NCI-H2171 treated with DMSO at 0.1 percent for 48 hours (cell line): ENCODE measurements at places on chromosomes 4 and X.

DNA sequence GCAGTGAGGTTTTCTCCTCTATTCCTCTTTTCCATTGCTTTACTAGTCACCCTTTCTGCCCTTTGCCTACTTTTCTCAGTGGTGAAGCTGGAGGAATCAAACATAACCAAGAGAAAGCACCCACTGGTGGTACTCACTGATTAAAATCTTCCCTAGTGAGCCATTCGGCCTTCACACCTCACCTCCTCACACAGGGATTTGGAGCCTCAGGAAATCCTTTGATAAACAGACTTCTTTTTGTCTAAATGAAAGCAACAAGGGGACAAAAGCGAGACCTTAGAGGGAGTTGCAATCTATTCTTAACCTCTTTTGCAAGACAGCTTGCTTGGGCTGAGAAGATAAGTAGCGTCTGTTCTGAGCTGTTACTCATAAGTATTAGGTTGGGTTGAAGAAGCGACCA lies 572.6 kb downstream of the ZNF674 start:
- DNase-seq: no peak

GRCh38 chrX:68950937-68951336 lies 122.1 kb downstream of the EFNB1 start:
- no peak for DNase-seq

DNA sequence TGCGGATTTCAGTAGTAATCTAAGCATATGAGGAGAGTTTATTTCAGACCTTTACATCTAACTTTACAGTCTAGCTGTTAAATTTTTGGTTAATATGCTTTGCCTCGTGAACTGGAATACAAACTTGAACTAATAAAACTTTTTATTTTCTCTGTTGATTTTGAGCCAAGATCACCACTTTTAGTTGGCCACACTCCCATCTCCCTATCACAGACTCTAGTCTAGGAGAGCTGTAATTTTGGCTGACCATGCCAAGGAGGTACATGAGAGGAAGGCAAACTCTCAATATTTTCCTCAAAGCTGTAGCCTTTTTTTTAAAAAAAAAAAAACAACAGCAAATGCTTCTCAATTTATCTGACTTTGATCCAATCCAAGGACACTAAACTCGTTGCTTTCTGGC lies 597.5 kb upstream of the PCDH7 start:
- DNase-seq: no peak

DNA sequence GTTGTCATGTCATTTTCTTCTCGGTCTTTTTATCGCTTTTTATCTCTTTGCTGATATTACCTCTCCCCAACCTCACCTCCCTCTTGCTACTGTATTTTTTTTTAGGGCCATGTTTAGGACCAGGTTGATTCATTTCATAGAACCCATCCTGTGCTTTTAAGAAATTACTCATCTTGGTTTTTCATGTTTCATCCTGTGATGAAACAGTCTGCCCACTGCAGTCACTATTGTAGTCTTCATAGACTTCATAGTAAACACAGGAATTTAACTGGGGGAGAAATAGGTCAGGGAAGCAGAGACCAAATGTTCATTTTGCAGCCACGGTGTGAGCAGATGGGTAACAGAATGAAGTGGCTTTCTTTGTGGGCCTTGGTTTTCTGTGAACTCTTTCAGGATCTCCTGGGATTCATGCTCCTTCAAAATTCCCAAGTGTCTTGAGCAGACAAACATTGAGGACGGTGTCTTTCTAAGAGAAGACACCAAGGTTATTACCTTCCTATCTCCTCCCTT lies 161.8 kb downstream of the NAA11 start:
- DNase-seq: peak; percentile 66

GRCh38 chr4:93834249-93835066 lies 5.9 kb downstream of the ATOH1 start:
- DNase-seq: no peak

DNA sequence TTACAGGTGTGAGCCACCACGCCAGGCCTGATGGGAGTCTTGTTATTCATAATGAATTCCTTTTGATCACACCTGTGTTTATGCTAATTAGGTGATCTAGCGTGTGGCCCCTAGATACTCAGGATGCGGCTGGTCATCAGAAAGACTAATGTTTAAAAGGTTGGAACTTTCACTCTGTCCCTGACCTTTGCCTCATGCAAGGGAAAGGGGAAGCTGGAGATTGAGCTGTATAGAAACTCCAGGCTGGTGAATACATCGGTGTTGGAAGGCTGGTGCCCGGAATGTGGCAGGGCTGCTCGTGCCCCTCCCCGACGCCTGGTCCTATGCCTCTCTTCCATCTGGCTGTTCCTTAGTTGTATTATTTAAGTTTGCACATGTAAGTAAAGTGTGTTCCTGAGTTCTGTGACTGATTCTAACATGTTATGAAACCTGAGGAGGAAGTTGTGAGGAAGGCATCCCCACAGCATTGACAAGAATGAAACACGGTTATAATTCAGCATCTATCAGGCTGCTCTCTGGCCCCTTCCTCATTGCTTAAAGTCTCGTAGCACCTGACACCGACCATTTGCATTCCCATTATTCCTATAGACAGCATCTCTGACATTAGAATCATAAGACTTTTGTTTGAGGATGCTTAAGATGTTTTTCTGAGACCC lies 28.9 kb downstream of the CASP3 start:
- no peak for DNase-seq

DNA sequence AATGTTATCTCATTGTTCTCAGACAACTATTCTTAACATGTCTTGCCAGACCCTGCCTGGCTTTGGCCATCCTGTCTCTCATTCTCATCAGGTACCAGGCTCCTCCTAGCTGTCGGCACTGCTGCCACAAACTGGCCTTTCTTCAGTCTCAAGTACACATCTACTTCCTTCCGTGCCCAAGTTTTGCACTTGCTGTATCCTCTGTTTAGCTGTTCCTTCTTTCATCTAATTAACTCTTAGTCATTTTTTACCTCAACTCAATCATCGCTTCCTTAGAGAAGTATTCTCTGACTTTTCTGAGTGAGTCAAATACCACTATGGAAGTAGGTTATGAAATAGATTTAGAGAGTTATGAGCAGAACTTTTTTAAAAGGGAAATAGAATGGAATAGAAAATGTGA lies 19.7 kb downstream of the CXCL3 start:
- no peak for DNase-seq

DNA sequence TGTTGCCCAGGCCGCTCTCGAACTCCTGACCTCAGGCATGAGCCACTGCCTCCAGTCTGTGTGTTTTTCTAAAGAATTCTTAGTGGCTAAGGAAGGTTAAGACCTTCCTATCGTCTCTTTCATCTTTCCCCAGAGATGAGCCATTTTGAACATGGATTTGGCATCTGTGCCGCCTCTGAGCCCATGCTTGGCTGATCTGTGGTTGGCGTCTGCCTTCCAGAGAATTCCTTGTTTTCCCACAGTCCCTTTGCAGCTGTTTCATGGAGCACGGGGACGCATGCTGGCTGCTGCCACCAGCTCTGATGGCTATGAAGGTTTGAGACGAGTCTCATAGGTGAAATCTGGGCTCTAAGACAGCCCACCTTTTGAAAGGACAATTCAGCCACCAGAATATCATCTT lies 60.4 kb downstream of the SHROOM2 start:
- no peak for DNase-seq

GRCh38 chrX:49930039-49930438 lies 7.6 kb downstream of the CLCN5 start:
- peak; percentile 60 for DNase-seq

GRCh38 chr4:43244688-43245382 lies 352.3 kb downstream of the GRXCR1 start:
- no peak for DNase-seq

DNA sequence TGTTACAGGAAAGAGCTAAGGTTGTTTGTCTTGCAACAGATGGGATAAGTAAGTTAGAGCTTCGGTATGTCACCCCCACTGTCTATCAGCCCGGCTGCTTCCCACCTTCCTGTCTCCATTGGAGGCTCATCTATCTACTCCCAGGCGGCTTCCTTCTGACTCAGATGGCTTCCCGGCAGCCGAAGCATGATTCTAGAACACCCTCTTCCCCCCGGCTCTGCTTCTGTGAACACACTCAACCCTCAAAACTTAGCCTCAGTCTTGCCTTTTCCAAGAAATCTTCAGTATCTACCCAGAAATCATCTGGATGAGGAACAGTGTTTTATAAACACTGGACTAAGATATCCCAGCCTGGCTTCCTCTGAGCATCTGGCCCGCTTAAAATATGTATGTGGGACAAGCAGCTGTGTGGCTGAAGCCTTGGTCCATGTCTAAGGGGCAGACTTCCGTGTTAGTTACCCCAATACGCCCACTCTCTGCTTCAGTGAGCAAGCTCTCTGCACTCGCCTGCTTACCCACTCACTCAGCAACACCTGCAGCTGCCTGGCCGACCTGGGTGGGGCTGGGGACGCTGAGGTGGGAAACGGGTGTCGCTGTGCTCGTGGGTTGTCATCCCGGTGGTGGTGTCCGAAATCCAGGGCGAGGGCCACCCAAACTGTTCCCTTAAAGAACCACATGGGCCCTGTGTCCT lies 12.0 kb upstream of the SLC2A9 start:
- peak; percentile 60 for DNase-seq

GRCh38 chr4:3520276-3520675 lies 11.9 kb downstream of the LRPAP1 start:
- no peak for DNase-seq

DNA sequence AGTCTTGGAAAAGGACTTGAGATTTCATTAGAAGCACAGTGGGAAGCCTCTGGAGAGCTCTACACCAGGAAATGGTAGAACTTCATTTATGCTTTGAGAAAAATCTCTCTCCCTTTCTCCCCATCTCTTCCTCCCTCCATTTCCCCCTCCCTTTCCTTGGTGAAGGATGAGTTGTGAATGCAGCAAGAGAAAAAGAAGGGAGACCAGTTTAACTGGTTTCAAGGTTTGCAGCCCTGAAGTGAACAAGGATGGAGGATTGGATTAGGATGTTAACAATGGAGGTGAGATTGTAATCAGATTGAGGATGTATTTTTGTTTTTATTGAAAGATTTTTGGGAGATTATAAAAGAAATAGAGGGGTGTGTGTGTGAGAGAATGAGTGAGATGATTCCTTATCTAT lies 99.5 kb downstream of the ANK2 start:
- DNase-seq: no peak

DNA sequence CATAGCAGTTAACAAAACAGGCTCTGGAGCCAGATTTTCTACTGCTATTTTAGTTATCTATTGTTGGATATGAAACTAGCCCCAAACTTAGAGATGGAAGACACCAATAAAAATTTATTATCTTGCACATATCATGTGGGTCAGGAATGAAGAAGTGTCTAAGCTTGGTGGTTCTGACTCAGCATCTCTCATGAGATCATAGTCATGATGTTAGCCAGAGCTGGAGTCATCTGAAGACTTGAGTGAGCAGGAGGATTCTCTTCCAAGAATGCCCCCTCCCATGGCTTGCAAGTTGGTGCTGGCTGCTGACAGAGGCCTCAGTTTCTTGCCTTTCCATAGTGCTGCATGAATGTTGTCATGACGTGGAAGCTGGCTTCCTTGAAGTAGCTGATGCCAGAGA lies 68.2 kb upstream of the TAPT1 start:
- no peak for DNase-seq

- DNase-seq: no peak
Measured at GRCh38 chr4:70120323-70120722, 33.7 kb upstream of the PRR27 start.

DNA sequence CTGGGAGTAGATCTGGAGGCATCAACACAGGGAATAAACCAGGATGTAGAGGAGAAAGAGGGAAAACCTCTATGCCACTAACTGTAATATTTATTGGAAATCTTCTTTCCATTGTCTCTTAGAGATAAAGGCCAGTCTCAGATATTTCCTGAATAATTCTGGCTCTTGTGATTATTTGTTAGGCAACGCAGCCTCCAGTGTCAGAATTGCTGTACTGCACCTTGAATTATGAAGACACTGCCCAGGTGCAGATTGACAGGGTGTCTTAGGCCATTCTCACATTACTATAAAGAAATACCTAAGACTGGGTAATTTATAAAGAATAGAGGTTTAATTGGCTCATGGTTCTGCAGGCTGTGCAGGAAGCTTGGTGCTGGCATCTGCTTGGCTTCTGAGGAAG lies 100.7 kb upstream of the ZDHHC15 start:
- no peak for DNase-seq

DNA sequence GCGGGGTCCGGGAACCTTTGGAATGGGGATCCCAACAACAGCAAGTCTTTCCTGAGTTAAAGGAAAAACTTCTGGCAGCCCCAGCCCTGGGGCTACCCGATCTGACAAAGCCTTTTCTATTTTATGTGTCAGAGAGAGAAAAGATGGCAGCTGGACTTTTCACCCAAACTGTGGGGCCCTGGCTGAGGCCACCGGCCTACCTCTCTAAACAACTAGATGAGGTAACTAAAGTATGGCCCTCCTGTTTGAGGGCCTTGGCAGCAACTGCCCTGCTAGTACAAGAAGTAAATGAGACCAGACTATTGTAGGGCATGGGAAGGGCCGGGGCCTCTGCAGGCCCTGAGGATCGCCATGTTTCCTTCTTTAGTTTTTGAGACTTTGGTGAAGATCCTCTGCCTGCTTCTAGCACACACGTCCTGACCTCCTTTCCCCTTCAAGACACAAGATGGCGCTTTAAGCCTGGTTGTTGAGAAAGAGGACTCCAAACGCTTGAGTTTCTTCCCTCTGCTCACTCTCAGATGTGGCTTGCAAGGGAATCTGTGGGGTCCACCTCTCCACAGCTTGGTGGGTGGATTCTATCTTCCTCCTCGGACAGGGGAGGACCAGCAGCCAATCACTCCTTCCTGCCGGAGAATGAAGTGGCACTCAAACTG lies 18.5 kb upstream of the DRD5 start:
- peak; percentile 50 for DNase-seq

- DNase-seq: no peak
Measured at GRCh38 chr4:120557372-120557771, 365.2 kb downstream of the PRDM5 start.

- no peak for DNase-seq
Measured at GRCh38 chrX:22126327-22126726, 94.2 kb downstream of the PHEX start.

DNA sequence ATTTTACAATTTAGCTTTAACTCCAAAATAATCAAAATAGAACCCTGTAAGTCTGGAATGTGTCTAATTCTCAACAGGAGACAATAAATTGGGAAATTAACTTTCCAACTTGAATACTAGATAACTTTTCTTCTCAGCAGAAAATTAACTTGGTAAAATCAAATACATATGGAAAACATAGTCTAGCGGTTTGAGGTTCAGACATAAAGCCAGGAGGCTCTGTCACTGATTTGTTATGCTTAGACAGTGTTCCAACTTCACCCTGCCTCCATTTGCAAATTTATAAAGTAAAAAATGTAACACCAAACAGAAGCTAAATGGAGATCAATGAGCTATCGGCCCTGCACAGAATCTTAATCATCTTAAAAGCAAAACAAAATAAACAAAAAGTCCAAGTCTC lies 46.3 kb downstream of the TBCK start:
- no peak for DNase-seq

GRCh38 chr4:2991243-2991642 lies 27.9 kb downstream of the GRK4 start:
- no peak for DNase-seq

DNA sequence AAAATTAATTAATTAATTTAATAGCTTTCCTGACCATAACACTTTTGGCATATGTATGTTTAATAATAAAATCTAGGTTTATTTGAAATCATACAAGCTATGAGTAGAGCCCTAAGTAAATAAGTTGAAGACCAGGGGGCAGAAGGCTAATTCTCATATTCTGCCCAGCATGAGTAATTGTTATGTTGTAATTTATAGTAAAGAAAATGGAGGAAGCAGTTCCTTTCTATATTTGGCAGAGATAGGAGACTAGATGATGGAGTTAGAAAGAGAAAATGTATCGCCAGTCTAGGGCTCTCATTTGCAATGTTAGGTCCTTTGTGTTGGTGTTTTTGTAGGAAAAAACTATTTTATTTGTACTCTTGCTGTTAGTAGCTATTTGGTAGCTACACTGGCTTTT lies 89.1 kb downstream of the FNIP2 start:
- DNase-seq: no peak
